Mesothelial cell of epicardium (in vitro differentiated cells): ENCODE measurements at places on chromosomes 1 and 21.

DNA sequence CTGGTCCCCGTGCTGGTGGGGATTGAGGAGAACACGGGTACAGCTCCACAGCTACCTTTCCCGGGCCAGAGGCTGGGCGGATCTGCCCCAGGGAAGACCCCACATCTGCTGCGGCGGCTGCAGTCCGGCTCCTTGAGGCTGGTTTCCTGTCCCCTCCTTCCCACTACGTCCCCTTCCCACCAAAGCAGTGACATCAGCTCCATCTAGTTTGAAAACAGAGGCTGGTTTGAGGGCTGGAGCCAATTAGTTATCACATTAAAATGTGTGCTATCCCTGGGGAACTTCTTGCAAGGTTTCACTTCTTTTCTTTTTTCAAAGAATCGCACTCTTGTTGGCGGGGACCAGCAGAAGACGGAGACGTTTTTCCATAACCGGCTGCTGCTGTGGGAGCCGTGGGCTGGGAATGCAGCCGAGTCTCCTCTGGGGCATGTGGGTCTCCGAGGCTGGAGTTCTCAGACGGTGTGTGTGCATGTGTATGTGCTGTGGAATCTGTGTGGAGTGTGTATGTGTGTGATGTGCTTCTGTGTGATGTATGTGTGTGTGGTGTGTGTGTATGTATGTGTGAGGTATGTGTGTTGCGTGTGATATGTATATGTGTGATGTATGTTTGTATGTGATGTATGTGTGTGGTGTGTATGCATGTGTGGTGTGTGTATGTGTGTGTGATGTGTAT is 8.9 kb upstream of the PCBP3 start:
- DNase-seq = no peak

GRCh38 chr1:158951956-158952355 is 20.6 kb downstream of the PYHIN1 start:
- DNase-seq = no peak

GRCh38 chr1:214402613-214403083 is 121.7 kb downstream of the SMYD2 start:
- DNase-seq = no peak

- no peak for DNase-seq
Observed at GRCh38 chr1:214673576-214673975, 70.6 kb downstream of the CENPF start.

DNA sequence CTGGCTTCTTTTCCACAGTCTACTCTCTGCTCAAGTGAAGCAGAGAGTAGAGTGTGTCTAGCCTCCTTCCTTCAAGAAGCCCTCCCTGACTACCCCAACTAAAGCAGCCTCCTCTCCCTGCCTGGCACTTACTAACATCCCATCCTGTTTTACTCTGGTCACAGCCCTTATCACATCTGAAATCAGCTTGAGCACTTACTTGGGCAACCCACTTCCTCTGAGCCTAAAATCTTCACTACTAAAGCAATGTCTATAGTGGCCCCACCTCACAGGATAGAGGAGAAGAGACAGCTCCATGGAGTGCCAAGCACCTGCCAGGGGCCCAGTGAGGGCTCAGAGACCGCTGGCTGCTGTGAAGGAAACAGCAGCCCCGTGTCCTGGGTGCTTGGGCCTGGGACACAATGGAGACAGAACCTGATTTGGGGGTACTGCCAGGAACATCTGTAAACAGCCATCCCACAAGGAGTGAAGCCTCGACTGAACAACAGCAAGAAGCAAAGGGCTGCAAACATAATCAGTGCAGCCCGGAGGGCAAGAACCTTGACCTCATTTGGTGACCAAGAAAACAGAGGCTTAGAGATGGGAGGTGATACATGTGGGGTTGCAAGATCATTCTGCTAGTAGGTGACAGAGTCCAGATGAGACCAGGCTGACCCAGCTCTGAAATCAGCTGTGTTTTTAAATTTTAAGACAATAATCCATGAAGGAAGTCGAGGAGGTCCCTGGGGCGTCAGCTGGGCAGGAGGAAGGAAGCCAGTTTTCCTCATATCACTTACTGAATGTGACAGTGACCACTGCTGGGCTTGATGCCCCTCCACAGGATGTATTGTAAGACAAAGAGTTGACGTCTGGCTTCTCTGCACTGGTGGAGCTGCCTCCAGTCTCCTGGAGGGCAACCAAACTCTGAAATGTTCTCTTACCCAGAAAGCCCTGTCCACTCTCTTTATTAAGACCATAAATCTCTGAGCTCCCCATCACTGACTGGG is 710.6 kb downstream of the MATN1 start:
- DNase-seq = no peak

GRCh38 chr1:68506386-68506785 is 9.5 kb upstream of the DEPDC1 start:
- no peak for DNase-seq

- no peak for DNase-seq
Observed at GRCh38 chr1:7581754-7582459, 189.2 kb upstream of the VAMP3 start.

- no peak for DNase-seq
Observed at GRCh38 chr1:204988196-204988595, 54.8 kb upstream of the CNTN2 start.

GRCh38 chr1:90204023-90204590 is 209.2 kb downstream of the ZNF326 start:
- DNase-seq = no peak

GRCh38 chr1:202160377-202160940 is at the start of gene PTPN7:
Gene PTPN7 (minus strand): TSS chr1:202160602. CDS start chr1:202159402, 1,200 bp downstream.
- DNase-seq = no peak

DNA sequence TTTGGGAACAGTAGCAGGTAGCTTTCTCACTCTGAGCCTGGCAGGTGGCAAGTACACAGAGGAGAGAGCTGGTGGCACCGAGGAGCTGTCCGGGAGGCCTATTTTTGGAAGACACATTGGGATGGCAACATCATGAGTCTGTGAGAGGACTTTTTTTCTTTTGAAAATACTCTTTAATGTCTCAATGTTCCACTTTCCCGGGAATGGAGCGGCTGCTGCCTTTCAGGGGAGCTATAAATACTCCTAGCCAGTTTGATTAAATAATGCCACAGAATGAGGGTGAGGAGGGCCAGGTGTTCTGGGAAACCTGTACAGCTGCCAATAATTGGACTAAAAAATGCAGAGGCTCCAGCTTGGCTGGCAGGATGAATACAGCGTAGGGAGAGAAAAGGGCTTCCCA is 93.3 kb upstream of the COG2 start:
- no peak for DNase-seq

DNA sequence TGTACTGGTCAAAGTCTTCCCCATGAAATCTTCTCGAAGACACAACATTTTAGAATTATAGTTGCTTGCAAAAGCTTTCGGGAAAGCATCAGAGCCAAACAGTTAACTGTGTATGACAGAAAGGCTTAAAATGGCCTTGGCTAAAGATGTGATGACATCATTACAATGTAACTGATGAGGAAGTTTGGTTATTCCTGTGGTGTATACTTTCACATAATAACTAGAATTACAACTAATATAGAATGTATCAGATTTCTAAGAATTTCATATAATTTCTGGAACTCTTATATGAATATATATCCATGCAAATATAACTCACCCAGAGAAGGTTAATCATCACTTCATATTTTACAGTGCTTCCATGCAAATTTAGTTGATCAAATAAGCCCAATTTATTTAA is 8.4 kb downstream of the TP73 start:
- DNase-seq = no peak

DNA sequence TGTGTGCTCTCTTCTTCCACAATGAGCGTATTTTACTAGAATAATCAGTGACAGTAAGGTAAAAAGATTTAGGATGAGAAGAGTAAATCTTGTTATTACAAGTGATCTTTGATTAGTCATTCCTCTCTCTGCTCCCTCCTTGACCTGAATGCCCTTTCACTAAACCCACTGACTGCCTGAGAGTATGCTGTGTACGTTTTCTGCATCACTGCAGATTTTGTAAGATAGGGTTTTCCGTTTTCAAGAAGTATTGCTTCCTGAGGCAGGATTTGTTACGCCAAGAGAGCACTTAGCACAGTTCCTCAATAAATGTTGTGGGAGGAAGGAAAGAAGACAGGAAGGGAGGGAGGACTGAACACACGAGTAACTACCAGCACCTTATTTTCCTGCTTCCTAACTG is 7.7 kb upstream of the LAMB3 start:
- DNase-seq = no peak

GRCh38 chr21:37667380-37667779 is 248.9 kb downstream of the KCNJ6 start:
- DNase-seq = no peak

- DNase-seq = no peak
Observed at GRCh38 chr1:184027826-184028695, 9.5 kb downstream of the COLGALT2 start.

GRCh38 chr1:165114022-165114888 is 242.3 kb downstream of the LMX1A start:
- DNase-seq = peak; percentile 69

- DNase-seq = no peak
Observed at GRCh38 chr1:205632669-205633169, 908 bp upstream of the ELK4 start.

DNA sequence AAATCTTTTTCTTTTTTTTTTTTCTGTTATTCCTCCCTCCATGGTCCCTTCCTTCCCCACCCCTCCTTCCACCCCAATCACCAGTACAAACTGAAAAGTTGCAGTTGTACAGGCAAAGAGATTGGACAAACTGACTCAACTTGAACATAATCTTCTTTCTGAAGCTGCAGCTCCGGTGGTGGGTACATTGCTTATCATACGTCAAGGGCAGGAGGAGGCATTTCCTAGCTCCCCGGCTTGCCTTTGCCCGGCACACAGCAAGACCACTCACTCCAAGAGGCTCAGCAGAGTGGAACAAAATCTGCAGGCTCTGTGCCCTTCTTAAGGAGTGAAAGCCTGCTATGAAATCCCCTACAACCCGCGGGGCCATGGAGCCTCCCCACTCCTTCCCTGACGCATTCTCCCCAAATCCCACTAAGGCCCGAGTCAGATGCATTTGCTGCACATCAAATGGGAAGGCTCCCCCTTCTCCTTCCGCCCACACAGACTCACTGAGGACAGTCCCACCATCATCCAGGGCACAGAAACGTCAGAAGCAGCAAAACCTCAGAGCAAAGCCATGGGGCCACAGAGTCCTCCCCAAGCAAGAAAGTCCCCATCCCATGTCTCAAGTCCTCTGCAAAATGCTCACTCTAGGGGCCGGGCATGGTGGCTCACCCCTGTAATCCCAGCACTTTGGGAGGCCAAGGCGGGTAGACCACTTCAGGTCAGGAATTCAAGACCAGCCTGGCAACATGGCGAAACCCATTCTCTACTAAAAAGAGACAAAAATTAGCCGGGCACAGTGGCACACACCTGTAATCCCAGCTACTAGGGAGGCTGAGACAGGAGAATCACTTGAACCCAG is 45.9 kb downstream of the SYF2 start:
- DNase-seq = no peak

- no peak for DNase-seq
Observed at GRCh38 chr1:243740255-243740999, 109.6 kb downstream of the AKT3 start.

DNA sequence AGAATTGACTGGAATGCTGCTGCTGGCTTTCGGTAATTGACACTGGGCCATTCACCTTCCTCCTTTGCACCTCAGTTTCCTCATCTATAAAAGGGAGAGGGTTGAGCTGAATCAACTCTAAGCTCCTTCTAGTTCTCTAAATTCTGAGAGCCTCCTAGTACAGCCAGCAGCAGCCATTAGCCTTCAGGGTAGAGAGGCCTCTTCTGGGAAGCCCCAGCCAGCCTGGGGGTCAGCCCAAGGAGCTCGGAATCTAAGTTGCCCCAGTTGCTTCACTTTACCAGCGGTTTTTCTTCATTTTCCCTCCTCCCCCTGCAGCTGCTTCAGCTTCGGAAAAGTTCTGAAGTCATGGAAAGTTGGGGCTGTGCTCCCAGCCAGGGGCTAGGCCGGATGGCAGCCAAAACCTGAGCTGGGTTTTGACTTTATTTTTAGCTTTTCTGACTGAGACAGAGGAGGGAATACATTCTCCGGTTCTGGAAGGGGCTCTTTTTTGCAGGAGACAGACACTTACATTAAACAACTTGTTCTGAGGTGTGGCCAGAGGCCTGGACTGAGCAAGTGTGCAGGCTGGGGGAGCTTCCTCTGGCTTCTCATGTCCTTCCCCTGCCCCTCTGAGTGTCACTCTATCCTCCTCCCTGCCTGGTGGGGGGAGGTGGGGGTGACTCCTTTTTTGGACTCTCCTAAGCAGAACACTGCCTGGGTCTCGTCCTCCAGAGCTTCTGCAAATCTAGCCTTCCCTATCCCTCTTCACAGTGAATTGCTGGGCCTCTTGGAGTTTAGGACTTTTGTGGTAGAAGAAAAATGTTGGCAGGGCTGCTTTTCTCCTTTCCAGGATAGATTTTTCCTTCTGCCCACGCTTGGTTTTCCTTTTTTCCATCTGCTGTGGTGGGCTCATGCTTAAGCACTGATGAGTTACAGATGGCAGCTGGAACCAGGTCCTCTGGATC is 14.4 kb downstream of the LMNA start:
- no peak for DNase-seq

GRCh38 chr1:68173936-68174737 is 58.2 kb downstream of the WLS start:
- DNase-seq = peak; percentile 74

GRCh38 chr1:54077359-54077758 is 24.0 kb downstream of the TCEANC2 start:
- no peak for DNase-seq

DNA sequence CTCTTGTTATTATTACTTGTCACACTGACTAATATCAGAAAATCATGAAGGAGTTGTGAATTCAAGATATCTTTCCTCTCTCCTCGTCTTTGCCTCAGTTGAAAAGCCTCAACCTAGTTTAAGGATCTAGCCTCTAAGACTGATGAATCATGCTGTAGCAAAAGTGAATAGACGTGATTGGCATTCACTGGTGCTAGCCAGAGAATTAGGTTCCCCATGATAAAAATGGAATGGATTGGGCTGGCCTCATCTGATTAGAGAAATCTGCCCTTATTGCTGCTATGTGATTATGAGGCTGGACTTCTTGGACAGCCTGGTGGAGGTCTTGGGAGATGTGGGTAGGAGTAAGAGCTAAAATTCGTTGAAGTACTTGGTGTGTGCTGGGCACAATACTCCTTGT is 208.2 kb downstream of the BACH1 start:
- no peak for DNase-seq

DNA sequence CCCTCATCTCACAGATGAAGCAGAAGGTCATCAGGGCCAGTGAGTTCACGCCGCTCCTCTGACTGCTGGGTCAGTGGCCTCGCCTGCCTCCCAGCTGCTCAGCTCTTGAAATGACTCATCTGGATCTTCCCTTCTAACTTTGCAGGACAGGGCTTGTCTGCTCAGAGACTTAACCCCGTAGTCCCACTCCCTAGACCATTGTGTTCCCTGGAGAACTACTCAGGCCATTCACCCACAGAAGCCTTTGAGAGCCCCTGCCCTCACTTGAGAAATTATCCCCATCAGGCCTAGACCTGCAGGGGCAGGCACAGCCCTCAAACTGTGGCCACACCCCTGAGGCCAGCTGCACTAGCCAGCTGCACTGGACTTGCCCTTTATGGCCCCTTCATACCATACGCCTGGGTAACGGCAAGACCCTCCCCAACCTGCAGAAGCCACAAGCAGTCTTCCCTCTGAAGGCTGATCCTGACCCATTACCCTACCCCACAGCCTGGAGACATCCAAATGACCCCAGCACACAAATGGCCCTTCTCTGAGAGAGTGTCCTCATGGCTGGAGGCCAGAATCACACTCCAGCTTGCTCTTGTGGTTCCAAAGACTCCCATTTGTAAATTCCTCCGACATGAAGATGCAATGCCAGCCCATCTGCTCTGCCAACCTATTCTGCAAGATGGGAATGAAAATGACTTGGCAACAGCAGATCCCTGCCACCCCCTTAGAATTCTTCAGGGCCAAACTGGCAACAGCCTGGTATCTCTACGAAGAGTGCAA is 33.2 kb downstream of the RCSD1 start:
- no peak for DNase-seq

GRCh38 chr1:95407886-95408291 is 173.9 kb downstream of the RWDD3 start:
- no peak for DNase-seq
